ENCODE measurements at places on chromosomes 3 and 15.

GRCh38 chr3:115666920-115667737 lies 43.8 kb downstream of the GAP43 start:
- DNase-seq: no peak

DNA sequence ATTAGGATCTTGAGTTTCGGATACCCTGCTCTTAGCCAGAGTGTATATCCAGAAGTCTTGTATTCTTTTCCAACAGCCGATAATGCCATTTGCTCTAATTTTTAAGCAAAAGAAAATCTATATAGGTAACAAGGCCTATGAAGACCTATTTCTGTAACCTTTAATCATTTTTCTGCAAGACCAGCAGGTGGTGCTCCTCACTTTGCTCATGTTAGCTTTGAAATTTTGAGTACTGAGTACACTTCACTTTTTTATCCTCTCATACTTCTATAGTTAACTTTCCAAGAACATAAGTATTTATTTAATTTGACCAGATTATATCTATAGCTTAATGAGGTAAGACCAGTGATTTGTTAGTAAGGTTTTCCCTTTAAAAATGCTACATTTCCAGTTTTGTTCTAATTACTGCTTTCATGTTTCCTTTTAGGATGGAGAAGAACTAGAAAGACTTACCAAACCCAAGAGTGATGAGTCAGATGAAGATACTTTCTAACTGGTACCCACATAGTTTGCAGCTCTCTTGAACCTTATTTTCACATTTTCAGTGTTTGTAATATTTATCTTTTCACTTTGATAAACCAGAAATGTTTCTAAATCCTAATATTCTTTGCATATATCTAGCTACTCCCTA lies 20.5 kb downstream of the SLC35A5 start:
- no peak for DNase-seq

DNA sequence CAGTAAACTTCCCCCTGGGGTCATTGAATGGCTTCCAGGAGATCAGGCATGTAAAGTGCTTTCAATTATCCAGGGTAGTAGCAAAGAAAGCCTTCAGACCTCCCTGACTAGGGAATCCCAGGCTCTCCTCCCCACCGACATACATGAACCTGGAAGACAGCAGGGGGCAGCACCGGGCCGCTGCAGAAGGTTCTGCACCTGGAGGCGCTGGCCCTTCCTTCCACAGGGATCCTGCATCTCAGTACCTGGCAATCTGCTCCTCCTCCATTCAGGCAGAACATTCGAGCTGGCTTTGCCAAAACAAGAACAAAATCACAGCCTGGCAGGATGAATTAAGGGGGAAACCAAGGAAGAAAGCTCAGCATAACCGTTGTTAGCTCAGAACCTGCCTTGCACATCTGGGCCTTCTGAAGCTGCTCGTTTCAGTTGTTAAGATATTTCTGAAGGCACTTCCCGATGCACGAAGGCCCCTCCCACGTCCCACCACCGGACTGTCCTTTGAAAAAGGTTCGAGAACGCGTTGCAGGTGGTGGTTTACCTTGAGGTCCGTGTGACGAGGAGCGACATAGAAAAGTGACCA lies 237.7 kb downstream of the SLCO3A1 start:
- no peak for DNase-seq

DNA sequence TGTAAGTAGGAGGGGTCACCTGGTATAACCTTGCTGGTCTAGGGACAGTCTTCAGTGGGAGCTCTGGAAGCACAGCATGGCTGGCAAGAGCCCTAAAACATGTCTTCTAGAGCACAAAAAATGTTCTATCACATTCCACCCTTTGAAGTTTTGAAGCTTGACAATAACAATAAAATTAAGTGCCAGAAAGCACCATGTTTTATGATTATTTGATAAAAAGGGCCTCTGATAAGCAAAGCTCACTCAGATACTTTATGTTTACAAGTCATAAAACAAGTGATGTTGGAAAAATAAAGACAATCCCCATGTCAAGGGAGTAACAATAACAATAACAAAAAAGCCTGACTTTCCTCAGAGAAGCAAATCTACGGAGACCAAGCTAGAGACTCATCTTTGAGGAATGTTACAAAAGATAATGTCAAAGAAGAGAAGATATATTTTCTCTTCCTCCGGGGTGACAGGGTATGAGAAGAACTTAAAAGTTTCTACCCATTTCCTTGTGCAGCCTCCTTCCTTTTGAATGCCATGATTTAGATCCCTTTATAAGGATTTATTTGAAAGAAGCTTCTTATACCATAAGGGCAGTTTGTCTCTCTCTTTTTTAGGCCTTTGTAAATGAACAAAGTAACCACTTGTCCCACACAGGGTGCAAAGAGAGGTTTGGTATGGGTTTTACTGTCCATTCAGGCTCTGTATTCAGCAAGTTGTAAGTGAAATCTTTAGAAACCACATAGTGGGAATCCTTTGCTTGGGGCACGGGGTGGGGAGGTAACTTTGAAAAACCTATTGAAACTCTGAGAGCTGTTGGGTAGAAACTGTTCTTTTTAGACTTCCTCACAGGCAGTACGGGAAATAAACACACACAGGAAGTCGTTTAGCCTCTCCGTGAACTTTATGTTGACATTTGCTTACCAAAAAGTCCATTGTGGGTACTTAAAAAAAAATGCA lies 109.6 kb upstream of the RBMS3 start:
- DNase-seq: no peak

GRCh38 chr3:146148468-146148931 lies 12.5 kb downstream of the PLOD2 start:
- no peak for DNase-seq

DNA sequence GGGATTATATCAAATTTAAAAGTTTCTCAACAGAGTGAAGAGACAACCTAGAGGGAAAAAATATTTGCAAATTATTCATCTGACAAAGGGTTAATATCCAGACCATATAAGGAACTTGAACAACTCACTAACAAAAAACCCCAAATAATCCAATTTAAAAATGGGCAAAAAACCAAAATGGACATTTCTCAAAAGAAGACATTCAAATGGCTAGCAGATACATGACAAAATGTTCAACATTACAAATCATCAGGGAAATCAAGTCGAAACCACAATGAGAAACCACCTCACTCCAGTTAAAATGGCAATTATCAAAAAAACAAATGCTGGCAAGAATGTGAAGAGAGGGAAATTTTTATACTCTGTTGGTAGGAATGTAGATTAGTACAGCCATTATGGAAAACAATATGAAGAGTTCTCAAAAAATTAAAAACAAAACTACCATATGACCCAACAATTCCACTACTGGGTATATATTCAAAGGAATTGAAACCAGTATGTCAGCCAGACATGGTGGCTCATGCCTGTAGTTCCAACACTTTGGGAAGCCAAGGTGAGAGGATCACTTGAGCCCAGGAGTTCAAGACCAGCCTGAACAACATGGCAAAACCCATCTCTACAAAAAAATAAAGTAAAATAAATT lies 88.5 kb downstream of the CSNK1G1 start:
- no peak for DNase-seq

DNA sequence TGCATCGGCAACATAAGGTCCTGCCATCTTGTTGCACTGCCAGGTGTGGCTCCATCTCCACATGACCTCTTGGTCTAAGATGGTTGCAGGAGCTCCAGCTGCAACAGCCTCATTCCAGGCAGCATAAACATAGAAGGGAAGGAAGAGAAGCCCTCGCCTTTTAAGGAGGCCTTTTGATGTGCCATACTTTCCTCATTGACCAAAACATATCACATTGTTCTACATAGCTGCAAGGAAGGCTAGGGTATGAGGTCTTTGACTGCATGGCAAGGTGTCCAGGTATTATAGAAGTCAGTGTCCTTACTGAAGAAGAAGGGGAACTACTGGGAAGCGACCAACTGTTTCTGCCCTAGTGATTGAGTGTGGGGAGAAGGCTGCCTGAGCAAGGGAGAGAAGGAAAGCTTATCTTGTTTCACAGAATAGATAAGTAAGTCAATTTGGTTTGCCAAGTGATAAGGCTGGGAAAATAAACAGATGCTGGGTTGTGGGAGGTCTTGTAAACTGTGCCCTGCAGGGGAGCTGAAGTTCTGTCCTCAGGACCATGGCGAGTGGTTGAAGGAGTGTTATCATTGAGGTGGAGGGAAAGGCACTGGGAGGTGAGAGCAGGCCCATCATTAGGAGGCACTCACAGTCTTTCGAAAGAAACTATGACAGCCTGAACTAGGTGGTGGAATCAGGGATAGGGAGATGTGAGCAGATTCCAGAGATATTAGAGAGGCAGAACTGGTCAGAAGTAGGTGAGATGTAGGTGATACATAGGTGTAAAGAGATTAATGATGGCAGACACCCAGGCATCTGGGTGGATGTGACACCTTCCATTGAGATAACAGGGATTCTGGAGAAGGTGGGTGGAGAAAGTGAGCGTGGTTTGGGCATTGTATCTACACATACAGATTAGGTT lies 93.8 kb upstream of the IGF1R start:
- no peak for DNase-seq

GRCh38 chr3:22419261-22419660 lies 668.3 kb upstream of the ZNF385D start:
- no peak for DNase-seq

DNA sequence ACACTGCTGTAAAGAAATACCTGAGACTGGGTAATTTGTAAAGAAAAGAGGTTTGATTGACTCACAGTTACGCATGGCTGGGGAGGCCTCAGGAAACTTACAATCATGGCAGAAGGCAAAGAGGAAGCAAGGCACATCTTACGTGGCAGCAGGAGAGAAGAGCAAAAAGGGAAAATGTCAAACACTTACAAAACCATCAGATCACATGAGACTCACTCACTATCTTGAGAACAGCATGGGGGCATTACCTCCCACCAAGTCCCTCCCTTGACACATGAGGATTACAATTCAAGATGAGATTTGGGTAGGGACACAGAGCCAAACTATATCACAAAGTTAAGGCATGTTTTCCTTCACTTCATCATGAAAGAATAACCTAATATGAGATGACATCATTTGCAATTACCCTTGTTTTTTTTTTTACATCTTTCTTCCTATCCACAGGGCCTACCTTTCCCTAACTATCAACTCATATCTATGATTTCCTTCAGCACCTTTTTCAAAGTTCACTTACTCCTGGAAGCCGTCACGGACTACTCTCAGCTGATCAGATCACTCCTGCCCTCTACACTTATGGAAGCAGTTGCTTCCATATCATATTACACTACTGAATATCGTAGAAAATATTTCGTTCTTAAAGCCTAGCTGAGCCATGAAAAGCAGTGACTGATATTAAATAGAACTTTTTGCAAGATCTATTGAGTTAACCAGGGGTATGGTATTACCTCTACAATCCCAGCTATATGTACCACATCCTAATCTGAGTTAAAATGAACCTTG lies 25.5 kb upstream of the ATP8B4 start:
- no peak for DNase-seq

GRCh38 chr3:117809186-117810081 lies 1099.9 kb downstream of the TUSC7 start:
- DNase-seq: no peak

DNA sequence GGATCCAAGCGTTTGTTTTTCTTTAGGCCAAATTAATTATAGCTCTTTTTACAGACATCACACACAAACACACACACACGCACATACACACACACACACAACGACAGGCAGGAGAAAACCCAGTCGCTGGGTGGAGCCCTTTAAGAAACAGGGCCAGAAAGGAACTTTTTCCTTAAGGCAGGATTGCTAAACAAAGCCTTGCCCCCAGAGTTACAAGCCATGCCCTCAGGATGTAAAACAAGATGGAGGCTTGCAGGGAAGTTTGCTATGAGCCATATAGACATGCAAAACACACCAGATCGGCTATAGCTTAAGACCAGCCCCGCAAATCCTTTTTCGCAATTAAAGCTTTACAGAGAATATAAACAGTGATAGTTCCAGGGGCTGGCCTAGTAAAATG lies 16.3 kb upstream of the IQCF2 start:
- no peak for DNase-seq

DNA sequence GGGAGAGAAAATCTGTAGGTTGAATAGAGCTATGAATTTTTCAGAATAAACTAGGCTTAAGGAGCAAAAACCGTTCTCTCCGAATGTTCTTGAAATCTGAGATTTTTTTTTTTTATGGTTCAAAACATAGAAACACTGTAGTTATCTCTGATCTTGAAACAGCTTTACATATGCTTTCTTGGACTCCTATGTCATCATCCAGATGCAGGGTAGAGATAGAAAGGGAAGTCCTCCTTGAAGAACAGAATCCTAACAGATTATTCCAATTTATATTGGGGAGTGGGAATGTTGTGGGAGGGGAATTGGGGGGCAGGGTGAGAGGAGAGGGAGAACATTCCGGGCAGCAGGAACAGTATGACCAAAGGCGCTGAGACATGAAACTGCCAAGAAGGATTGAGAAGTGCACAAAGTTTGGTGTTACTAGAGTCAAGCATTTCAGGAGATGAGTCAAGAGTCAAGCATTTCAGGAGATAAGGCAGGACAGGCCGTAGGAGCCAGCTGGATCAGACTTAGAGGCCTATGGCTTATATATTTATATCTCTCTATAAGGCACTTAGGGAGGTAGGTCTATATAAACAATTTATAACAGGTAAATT lies 21.9 kb upstream of the ST3GAL6 start:
- no peak for DNase-seq

- DNase-seq: no peak
Measured at GRCh38 chr3:67906261-67906660, 251.8 kb upstream of the SUCLG2 start.

GRCh38 chr3:169085827-169086226 lies 577.7 kb downstream of the MECOM start:
- DNase-seq: no peak

DNA sequence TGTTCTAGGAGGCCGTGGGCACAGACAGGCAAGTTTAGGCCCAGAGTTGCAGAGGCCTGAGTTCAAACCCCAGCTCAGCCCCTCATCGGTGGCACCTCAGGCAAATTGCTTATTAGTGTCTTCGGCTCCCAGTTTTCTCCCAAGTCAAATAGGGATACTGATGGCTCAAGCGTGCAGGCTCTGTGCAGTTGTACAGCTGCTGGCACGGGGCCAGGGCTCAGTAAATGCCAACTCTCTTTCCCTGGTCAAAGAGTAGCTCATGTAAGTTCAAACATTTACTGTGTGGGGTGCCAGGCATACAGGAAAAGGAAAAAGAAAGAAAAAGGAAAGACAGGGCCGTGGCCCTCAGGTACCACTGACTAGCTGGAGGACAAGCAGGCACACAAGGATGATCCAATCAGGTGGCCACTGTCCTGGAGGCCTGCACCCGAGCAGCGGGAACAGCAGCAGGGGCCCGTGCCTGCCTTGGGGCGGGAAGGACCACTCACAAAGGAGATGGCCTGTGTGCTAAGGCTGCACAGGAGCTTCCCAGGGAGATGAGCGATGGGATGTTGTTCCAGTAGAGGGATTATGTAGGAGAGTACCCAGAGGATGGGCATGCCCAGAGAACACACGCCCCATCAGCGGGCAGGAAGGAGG lies 70.8 kb downstream of the TBC1D2B start:
- DNase-seq: no peak

DNA sequence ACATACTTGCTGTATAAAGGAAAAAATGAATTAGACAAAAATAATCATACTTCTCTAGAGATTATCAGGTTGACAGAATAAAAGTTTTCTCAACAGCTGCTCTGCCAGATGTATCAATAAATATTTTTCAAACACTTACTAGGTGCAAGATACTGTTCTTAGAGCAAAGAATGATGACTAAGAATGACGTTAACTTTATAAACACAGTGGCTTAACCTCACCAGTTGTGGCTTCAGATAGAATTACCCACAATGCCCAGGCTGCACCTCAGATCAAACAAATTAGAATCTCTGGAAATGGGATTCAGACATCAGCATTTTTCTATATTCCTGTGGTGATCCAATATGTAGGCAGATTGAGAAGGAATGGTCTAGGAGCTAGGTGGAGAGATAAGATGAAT lies 422.4 kb upstream of the ATP11B start:
- DNase-seq: no peak
